ENCODE measurements at places on chromosomes 5 and 9.

DNA sequence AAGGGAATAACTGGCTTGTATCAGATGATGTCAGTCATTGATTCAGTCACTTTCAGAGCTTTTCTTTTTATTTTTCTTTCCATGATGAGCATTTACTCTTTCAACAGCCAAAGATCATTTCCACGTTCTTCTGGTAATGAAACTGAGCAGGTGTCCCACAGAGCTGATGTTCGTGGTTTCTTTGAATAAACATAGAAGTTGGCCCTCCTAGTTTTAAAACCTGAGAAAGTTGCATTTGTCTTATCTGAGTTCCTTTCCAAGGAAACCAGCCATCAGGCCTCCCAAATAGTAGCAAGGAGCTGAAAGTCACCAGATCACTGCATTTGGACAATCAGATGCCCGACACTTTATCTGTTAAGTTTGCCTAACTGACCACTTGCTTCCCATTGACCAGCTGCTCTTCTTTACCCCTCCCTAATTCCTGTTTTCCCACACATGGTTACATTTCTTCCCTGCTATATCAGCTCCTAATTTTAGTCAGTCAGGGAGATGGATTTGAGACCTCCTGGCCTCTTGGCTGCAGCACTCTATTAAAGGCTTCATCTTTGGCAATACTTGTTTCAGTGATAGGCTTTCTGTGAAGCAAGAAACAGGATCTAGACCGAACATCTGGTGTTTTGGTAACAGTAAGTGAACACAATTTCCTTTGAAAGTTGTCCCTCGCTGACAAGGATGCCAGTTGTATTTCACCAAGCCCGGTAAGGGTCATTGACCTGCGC lies 420.8 kb downstream of the CHSY3 start:
- no peak for DNase-seq

DNA sequence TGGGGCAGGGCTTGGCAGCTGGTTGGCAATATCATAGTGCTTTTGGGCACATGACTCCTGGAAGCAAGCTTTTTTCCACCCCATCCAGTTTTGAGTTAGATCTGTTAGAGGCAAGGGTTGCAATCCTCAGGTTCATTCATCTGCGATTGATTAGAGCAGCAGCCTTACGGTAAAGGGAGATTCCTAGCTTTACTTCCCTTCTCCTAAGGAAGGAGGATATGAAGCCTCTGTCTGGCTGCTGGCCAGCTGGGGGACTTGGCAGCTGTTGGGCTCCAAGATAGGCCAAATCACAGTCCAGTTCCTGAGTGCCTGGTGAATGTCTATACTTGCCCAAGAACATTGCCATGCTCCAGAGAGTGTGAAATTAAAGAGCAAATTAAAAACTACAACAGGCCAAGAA lies 113.4 kb upstream of the CCNH start:
- no peak for DNase-seq

- DNase-seq: no peak
Observed at GRCh38 chr5:141651728-141652105, 499 bp upstream of the FCHSD1 start.

DNA sequence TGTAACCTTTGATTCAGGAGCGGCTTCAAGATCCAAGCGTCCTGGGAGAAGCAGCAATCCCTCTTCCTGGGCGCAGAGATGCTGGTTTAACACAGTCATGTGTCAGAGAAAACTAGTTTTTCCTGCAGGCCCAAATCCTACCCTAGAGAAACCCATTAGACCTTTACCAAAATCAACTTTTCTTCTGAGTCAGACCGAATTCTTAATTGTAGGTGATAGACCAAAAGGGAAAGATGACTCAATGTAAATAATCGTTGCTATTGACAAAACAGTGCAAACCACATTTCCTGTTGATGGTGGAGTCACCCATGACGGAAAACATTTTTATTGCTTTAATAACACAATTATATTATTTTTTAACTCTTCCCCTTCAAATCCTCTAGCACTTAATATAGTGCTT lies 40.1 kb downstream of the SLC1A1 start:
- DNase-seq: no peak

DNA sequence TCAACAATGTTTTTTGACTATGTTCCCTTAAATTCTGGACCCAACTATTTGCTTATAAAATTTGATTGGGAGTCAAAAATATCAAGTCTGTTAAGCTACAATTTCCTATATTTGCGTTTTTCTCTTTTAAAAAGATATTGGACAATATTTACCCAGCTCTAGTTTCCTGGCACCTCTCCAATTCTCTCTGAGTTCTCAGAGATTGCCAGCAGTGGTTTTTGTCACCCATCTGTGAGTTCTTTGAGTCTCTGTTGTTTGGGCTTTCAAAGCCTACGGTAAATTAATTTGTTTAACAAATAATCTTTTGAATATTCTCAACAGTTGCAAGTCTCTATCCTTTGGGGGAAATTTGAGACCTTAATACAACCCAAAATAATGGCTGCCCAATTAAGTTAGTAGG lies 174.2 kb upstream of the PUM3 start:
- no peak for DNase-seq

- no peak for DNase-seq
Observed at GRCh38 chr5:173246511-173246910, 11.5 kb upstream of the NKX2-5 start.

DNA sequence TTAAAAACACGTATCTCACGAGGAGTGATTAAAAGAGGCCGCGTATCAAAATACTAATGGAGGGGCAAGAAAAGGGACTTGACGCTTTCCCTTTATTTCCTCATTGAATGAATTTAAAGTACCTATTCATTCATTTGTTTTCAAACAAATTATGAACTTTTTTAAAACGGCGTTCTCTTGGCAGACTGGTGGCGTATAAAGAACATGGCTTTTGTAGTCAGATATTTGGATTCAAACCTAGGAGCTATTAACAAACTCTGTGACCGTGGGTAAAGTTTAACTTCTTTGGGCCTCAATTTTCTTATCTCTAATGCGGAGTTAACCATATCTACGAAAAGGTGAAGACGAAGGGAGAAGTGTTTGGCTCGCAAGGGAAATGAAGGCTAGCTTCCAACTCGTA lies 876 bp downstream of the CAAP1 start:
- no peak for DNase-seq

DNA sequence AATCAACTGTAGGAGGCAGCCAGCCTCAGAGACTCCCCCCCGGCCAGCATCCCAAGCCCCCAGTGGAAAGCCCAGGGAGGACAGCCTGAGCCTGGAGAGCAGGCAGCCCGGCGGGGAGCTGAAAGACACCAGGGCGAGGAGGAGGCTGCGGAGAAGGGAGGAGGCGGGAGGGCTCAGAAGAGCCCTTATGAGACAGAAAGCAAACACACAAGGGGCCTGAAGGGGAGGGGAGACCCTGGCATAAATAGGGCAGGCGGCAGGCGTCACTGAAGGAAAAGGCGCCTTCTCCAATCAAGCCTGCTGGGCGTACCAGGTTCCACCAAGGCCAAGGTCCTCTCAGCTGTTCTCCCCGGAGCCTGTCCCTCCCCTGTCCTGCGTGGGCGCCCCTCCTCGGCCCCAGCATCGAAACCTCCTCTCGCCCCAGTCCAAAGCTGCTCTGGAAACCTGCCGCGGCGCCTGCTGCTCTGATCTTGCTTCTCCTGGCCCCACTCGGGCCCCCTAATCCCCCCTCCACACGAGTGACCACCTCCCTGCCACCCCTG lies 1.3 kb downstream of the SLC9A3 start:
- no peak for DNase-seq

GRCh38 chr5:53322257-53322656 lies 158.2 kb upstream of the FST start:
- no peak for DNase-seq

DNA sequence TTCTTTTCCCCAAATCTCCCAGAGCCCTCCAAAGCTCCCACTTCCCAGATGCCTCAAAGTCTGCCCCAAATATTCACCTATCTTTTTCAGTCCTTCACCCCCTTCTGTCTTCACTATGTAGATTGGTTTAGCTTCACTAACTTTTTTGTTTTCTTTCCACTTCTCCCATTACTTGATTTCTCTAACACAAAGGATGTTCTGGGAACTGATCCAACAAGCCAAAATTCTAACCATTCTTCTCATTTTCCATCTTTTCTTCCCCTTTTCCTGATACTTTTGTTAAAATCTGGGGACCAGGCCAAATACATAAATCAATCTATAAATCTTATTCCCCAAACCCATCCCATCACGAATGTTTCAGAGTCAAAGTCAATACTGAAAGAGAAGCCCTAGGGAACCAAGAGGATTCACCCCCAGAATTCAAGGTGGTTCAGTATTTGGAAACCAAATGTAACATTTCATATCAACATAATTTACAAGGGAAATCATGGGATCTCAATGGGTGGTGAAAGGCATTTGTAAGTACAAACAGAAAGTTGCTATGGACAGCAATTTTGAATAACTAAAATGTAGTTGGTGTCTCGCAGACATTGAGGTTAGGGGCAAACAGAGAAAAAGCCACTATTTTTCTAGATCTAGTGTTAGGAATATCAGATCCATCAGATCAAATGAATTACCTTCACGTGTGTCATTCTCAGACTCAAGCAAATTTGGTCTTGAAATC lies 35.3 kb downstream of the APTX start:
- no peak for DNase-seq

- DNase-seq: no peak
Observed at GRCh38 chr5:150663936-150664335, 2.9 kb downstream of the MYOZ3 start.

GRCh38 chr9:19032406-19032805 lies 603 bp downstream of the SAXO1 start:
- no peak for DNase-seq

GRCh38 chr9:38339087-38339486 lies 53.4 kb upstream of the ALDH1B1 start:
- DNase-seq: no peak

DNA sequence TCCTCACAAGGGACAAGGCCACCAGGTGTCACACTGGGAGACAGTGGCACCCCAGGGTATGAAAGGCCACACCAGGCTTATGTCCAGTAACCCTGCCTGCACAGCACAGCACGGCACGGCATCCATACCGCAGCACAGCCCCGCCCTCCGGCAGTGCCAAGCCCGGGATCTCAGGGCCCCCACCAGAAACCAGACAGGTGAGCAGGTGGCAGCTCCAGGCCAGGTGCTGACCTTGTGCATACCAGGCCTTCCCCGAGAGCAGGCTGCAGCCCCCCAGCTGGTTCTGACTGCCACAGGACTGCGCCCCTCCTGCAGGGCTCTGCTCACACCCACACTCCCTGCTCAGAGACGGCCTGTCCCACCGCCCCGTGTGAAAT lies 56.5 kb downstream of the ADAMTS2 start:
- DNase-seq: no peak

DNA sequence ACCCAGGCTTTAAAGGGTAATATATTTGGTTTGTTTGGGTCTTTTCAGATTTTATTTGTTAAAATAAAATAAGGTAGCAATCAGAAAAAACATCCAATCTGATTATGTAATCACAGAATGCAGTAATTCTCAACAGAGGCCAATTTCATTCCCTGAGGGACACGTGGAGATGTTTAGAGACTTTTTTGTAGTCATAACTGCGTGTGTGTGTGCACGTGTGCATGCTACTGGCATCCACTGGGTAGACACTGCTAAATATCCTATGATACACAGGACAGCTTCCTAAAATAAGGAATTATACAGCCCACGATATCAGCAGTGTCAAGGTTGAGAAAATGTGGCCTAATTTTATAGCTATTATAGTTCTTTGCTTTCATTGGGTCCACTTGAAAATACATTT lies 180.8 kb upstream of the KLF9 start:
- no peak for DNase-seq

DNA sequence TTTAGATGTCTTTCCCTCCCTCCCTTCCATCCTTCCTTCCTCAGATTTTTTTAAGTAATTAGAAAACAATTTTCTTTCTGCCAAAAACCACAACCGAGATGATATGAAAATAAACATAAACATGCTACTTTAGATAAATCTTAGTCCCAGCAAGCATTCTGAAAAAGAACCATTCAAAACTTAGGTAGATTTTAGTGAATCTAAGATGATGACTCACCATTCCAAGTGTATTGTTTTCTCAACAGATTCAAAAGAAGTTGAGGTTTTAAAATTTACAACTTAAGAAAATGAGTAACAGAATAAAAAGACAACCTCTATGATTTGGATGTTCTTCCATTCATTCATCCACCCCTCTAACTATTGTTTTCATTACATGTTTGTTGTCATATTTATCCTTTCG lies 465.1 kb downstream of the PDE4D start:
- no peak for DNase-seq

- no peak for DNase-seq
Observed at GRCh38 chr5:54205453-54205852, 104.9 kb downstream of the ARL15 start.
